Gastroesophageal sphincter (tissue), 4 donors: ENCODE measurements at places on chromosomes 16 and 17. TPM values are rescaled to one million over a fixed set of nuclear protein-coding genes. Genes with fewer than 3 reads are reported as not detected.
A peak's percentile ranks its signal among the peaks of the same experiment; 100 is the strongest.

DNA sequence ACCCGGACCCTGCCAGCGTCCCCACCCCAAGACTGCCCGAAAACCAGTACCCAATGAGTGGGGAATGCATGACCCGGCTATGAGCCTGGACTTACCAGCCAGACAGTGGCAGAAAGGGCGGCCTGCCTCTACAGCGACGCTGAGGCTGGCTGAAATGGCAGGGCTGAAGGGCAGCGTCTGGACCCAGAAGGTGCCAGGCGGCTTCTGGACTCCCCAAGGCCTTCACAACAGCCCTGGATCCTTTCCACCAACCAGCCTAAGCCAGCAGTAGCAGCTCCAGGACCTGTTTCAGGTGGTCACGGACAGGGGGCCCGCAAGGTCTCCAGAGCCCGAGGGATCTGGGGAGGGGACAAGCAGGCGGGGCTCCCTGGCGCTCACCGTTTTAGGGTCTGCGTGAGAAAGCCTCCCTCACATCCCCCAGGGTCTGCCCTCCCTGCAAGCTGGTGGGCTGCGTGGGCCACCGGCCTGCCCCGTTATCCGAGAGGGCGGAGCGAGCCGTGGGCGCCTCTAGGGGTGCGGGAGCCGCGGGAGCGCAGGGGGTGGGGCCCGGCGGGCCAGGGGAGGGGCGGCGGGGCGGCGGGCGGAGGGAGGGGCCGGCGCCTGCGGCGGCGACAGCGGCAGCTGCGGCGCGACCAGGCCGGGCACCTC, at the start of gene RIPOR1:
RIPOR1 (plus strand) TSS at position 608 of the 648 bp plus-strand sequence. CDS start 9,618 bp downstream, outside the sequence.
- peak; percentile 56 for ATAC-seq

GRCh38 chr17:68734931-68735330, 133.8 kb upstream of the FAM20A start:
- no peak for ATAC-seq

DNA sequence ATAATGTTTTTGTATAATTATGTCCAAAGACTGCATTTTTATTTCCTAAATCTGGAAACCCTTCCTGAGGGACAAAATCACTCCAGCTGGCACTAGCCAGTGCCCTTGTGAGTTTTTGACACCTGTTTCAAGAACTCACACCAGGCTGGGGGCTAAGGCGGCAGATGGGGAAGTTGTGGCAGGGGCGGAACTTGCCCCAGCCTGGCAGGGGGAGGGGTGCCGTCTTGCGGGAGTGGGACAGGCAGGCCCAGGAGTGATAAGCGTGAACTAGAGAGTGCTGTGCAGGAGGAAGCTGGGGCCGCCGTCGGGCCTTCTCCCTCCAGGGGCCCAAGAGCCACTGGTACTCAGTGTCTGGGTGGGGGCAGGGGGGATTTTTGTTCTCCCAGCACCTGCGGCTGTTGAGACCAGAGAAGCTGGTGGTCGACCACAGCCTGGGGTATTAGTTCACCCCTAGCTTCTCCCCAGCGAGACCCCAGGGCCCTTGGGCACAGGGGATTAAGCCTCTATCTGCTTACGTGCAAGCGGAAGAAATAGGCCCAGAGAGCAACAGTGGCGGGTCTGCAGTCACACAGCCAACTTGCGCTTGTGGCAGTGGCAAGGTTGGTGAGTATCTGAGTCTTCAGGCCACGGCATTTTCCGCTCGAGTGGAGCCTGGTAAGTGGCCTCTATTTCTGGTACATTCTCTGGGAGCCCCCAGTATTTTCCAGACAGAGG, 40.2 kb upstream of the PLCG2 start:
- no peak for ATAC-seq

DNA sequence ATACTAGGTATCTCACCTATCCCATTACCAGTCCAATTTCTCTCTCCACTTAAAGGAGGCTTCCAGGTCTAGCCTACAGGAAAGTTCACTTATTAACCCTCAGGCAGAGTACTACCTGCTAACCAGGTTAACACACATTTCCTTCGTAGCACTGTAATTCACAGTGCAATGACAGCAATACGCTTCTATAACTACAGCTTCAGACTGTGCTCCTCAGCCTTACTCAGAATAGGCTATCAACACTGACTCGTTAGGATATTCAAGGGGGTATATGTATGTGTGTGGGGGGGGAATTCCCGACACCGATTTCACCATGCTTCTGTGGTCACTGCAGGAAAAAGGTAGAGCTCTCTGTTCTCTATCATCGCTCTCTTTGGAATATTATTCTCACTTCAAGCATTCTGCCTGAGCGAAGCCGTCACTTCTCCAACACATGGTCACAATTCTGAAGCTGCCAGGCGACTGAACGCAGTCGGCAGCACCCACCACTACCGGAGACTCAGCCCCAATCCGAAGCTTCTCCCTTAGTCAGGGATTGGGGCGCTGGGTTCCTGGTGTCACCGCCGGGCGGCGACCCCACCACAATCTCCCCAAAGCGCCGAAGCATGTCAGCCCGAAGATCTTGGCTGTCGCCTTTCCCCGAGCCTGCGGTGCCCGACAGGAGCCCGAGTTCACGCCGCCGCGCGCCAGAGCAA, 618 bp downstream of the GGA3 start:
- ATAC-seq = no peak

- no peak for ATAC-seq
These were observed 107.9 kb downstream of the SMG6 start for GRCh38 chr17:2195729-2196128.

DNA sequence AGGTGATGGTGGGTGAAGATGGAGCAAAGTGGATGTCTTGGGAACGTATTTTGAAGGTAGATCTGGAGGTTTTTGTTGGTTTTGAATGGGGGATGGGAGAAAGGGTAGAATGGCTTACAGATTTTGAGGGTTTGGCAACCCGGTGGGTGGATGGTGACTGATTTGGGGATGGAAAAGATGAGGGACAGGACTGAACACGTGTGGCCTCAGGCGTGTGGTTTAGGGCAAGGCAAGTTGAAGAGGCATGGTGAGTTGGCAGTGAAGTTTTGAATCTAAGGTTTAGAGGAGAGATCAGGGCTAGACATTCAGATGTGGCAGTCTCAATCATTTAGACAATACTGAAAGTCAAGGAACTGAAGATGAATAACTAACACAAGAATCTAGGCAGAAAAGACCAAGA, 5.0 kb upstream of the DCTPP1 start:
- ATAC-seq = no peak

- no peak for ATAC-seq
These were observed 1.3 kb downstream of the MYL11 start for GRCh38 chr16:30375864-30376263.

- ATAC-seq = no peak
These were observed 1.7 kb downstream of the CHRNE start for GRCh38 chr17:4901108-4901647.

DNA sequence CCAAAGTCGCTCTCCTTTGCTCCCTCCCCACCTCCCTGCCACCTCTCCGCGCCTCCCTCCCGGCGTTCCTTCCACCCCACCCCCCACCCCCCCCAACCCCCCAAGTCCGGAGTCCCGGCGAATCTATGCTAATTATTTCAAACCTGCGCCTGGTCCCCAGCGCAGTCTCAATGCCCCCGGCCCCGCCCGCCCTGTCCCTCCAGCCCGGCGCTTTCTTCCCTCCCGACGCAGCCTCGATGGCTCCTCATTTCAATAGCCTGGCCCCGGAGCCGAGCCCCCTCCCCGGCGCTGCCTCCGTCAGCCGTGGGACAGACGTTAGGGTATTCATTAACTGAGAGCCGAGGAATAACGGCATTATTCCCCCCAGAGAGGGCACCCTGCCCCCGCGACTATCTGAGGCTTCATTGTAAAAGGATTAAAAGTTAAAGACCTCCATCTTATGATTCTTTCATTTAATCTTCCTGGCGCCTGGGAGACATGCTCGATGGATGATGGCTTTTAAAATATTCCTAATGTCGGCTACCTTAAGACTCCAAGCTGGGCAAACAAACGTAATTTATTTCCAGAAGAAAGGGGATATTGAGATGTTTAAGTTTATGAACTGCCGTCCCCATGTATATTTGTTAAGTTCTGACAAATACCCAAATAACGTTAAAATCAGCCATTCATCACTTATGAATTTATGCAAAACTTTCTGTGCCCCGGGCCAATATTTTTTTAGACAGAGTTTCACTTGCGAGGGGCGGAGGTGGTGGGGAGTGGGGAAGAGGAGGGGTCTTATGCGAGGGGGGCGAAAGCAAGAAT, 3.4 kb downstream of the NOG start:
- no peak for ATAC-seq

GRCh38 chr16:62135911-62136310, 99.7 kb upstream of the CDH8 start:
- no peak for ATAC-seq

DNA sequence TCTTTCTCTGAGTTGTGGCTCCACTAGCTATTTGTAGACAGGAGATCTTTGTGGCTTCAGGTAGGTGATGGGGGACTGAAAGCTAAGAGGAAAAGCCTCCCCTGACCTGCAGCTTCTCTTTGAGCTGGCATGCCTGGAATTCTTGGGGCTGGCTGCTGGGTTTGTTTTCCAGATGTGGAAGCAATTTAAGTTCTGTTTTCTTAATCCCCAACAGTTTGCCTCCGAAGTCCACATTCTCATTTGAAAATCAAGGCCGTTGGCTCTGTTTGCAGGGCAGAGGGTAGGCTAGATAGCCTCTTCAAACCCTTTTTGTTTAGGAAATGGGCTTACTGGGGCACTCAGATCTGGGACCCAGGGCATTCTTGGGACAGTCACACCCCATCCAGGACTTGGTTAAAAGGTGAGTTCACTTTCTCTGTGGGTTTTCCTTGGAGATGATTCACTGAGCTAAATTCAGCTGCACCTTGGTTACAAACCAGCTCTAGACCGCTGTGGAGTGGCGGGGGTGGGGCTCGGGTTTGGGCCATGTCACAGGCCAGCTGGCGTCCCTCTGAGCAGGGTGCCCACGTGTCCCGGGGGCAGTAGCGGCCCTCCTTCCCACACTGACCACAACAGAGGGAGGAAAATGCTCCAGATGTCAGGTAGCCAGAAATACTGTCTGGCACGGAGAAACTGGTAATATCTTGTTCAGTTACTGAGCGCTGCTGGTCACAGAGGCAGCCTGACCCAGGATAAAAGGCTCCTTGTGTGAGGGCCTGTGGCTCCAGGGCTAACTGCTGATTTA, 108.5 kb downstream of the RAB11FIP4 start:
- peak; percentile 48 for ATAC-seq

TBC1D26 gene
- total RNA-seq = 0.93 TPM

GRCh38 chr17:47209499-47209898, 351 bp downstream of the MYL4 start:
- no peak for ATAC-seq
